ENCODE measurements at places on chromosomes 3 and 15.

DNA sequence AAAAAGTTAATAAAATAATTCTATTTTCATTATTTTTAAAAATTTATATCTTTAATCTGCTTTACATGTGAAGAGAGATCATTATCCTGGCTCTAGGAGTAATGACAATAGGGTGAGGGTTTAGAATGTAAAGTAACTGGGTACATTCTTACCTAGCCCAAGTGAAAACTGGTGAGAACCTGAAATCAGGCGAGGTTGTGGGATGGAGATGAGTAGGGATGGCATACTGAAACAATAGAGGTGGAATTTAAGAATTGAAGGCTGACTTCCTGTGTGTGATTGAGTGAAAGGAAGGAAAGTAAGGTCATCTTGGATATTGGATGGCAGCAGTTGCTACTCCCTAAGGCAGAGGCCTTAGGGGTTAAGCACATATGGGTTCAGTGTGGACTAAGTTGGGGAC lies 82.7 kb downstream of the MYRIP start:
- DNase-seq = no peak

- no peak for DNase-seq
These were observed 3.6 kb upstream of the DENND4A start for GRCh38 chr15:65795663-65796216.

- DNase-seq = no peak
These were observed 25.9 kb upstream of the CAPN7 start for GRCh38 chr3:15180042-15180611.

DNA sequence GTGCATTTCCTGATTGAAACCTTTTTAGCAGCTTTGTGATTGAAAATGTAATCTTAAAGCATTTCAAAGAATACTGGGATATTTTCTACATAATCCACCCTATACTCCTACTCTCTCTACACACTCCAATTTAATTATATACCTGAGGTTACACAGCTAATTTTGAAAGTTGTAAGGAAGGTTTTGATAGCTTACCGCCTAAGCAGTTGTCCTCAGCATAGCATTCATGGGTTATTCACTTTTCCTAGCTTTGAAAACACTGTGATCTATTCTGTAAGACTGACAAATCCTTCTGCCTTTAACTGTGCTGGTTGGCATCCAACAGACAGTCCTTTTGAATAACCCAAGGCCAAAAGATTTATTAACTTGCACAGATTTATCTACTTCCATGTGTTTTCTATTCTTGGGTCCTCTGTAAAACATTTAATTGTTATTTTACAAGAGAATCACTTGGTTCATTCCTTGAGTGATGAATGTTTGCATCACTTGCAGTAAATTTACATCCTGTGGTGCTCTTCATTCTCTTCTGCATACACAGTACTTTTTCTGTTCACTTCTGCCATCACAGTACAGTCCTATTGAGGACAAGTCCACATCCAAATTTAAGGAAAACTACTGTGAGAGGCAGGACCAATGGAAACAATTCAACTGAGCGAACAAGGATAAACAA lies 44.8 kb downstream of the SERPINI1 start:
- DNase-seq = no peak

DNA sequence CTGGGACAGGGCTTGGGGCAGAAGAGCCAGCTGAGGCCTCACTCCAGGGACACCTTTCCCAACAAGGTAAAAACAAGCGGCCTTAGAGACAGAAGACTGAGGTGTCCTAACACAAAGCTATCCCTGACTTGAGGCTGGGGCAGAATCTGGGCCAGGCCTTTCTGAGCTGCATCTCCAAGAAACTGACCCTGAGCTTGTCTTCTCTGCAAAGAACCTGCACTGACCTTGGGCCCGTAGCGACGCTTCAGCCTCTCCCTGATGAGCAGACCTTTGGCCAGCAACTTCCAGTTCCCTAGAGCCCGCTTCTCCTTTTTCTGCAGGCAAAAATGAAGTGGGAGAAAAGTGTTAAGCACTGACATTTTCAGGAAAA lies 22.2 kb downstream of the TMEM43 start:
- DNase-seq = no peak

DNA sequence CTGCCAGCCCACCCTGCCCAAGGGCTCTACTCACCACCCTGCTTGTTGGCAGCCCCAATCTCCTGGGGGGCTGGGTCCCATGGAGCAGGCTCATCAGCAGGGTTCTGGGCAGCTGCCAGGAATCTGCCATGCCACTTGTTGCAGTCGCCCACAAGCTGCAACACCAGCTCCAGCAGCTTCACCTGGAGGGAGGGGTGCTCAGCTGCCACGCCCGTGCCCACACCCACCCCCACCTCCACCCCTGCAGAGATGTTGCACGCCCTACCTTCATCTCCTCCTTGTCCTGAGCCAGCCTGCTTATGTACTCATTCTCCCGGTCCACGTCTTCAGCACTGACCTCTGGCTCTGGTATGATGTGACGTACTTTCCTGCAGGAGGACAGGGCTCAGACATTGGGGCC lies 77.9 kb upstream of the C2CD4B start:
- DNase-seq = no peak

- no peak for DNase-seq
These were observed 11.7 kb upstream of the CCK start for GRCh38 chr3:42277676-42278075.

All from cerebellar nuclear complex (tissue), 1 donor.